ENCODE measurements at places on chromosomes 6 and 20. TPM values are rescaled to one million over a fixed set of nuclear protein-coding genes. Genes with fewer than 3 reads are reported as not detected.
A peak's percentile ranks its signal among the peaks of the same experiment; 100 is the strongest.

Gene ACTL10
- total RNA-seq = 0.19 TPM

Gene GMPR
- not detected for total RNA-seq

Gene MOCS1
- total RNA-seq = 11.3 TPM

Gene PBOV1
- total RNA-seq = not detected

Gene SLC22A7
- total RNA-seq = not detected

Gene HTR1E
- not detected for total RNA-seq

Gene TREM1
- not detected for total RNA-seq

Gene AIF1
- not detected for total RNA-seq

Gene DCDC2
- not detected for total RNA-seq

Gene MATN4
- total RNA-seq = 0.06 TPM

Gene PTCRA
- not detected for total RNA-seq

Gene ARMH2
- not detected for total RNA-seq

- DNase-seq = no peak
Observed at GRCh38 chr20:15867899-15868298, 705.3 kb downstream of the KIF16B start.

DNA sequence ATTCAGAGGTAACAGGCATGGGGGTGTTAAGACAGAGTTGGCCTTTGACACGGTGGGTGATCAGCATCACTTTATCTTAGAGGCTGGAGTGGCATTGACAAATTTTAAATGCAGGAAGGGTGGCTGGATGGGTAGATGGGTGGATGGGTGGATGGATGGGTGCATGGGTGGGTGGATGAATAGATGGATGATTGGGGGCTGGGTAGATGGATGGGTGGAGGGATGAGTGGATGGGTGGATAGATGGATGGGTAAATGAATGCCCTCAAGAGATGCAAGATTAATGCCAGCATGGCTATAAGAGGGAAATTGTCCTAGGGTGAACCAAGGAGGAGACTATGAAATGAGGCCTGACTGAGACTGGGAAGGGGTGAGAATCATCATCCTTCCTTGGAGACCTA is 18.4 kb downstream of the ITPR3 start:
- DNase-seq = no peak

DNA sequence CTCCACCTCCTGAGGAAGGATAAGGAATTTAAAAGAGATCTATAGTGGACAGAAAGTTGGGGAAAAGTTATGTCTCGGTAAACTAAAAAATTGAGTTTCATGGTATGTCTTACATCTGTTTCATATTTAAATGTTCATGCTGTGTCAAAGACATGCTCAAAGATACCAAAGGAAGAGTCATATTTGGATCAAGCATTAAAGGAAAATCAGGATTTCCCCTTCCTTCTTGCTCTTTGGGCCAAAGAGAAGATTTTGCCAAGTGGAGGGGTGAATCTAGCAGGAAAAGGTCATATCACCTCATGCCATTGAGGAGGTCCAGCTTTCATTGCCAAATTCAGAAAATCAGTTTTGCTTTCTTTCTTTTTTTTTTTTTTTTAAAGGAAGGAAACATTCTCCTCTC is 192.4 kb downstream of the OGFRL1 start:
- DNase-seq = no peak

GRCh38 chr6:119020597-119021561 is 57.6 kb downstream of the FAM184A start:
- DNase-seq = no peak

GRCh38 chr6:127185437-127185995 is 67.0 kb downstream of the RSPO3 start:
- no peak for DNase-seq

DNA sequence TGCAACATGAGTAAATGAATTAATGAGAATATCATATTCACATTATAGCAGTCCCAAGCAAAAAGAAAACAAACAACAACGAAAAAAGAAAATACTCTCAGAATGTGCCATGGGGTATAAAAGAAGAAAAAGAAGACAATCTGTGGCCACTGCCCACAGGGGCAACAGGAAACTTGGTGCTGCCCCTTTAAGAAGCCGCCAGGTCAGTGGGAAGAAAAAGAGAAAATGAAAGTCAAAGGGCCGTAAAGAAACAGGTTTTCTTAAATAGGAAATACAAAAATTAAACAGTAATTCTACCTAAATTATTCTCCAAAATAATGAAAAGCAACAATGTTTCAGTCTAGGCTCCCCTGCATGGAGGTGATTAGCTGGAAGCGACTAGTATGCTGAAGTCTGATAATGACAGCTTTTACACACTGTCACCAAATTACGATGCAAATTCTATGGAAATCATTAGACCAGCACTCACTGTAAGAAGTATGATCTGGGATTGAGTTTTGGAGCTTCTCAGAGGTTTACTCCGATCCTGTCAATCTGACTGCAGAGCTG is 23.6 kb downstream of the GMDS start:
- DNase-seq = no peak

DNA sequence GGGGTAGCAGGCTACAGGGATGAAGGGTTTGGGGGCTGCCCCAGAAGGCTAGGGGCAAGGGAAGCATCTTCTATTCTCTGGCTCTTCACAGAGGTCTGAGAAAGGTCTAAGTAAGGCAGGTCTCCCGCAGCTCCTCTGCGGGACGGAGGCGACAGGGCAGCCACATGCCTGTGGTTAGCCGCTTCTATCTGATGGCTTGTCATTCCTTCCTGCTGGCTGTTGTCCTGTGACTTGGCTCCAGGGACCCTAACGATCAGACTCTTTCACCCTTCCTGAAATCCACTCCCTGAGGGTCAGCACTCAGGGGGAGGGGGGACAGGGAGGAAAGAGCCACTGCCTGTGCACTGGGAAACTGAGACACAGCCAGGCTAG is 673 bp downstream of the CST7 start:
- DNase-seq = no peak

DNA sequence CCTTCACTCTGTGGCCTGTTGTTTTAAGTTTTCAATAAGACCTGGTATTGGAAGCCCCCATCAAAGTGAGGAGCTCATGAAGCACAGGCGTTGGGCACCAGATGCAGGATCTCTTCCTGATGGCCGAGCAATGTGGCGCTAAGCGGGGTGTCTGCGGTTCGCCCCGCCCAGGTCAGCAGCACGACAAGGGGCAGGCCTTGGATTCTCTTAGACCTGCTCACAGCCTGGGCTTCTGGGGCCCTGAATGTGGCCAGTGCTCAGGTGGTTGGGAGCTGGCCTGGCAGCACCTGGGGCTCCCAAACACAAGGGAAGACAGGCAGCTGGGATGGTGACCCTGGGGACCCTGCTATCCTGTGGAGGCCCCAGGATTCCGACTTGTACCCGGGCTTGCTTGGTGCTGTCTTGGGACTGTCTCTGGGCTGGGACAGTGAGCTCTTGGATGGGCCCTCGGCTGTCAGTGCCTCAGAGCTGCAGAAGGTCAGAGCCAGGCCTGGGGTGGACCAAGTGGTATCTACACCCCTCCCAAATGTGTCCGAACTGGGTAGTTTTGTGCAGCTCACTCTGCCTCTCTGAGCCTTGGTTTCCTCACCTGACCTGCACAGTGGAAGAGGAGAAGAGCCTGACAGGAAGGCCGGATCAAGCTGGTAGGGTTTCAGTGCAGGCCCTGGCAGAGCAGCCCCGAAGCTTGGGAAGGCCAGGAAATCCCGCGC is 69.1 kb downstream of the PHACTR3 start:
- no peak for DNase-seq

DNA sequence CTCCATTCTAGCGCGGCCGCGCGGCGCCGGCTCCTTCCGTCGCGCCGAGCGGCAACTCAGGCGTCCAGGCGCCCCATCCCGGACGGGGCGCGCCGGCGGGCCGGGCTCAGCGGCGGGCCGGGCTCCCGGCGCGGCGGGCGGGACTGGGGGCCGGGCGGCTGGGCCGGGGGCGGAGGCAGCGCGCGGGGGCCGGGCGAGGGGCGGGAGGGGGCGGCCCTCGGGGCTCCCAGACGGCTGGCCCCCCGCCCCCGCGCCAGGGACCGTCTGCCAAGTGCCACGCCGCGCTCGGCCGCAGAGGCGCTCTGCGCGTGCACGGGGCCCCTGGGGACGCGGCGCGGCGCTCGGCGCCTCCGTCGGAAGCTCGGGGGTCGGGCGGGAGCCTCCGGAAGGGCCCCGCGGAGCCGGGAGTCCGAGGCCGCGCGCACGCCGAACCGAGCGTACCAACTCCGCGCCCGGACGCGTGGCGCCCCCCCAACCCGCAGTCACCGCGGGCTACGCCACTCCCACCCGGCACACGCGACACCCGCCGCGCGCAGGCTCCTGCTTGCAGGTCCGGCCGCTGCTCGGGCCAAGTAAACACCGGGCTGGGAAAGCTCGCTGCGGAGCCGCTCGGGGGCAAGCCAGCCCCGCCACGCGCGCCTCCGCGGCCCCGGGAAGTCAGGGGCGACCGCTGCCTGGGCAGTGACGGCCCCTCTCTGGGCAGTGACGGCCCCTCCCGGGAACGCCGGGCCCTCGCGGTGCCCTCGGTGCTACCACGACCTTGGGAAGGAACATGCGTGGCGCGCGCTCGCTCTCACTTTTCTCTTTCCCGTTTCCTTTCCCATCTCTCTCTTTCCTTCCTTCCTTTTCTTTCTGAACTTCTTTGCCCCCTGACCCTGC is at the start of gene PREX1:
PREX1 (minus strand) TSS at position 145 of the 879 bp plus-strand sequence; CDS start at position 6, 139 bp downstream.
- peak; percentile 91 for DNase-seq

DNA sequence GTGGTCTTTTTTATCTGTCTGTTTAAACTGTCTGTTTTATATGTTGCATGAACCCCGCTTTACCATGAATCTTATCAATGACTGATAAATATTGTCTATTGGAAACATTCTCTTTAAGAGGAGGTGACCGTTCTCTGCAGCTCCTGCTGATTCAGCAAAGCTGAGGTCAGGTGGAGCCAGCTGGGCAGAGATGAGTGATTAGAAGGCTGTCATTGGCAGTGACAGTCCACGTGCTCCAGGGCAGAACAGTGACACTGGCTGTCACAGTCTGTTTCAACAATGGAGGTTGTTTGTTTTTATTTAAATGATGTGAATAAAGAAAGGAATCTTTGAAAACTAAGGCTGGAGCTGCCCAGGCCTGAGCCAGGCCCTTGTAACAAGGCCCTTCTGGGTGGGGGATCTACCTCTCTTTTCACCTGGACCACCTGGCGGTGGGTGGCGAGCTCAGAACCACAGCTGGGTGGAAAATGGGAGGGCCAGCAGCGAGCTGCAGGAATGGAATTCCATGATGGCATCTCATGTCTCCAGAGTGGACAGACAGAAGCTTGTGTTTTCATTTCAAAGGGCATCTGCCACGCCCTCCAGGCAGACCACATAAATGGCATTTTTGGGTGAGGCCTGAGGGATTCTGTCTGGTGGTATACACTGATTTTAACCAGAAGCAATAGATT is 12.6 kb downstream of the SYNJ2 start:
- DNase-seq = no peak

- DNase-seq = no peak
Observed at GRCh38 chr6:131258010-131258652, 122.9 kb downstream of the AKAP7 start.

- peak; percentile 25 for DNase-seq
Observed at GRCh38 chr6:63149730-63150129, 61.5 kb upstream of the FKBP1C start.

- no peak for DNase-seq
Observed at GRCh38 chr20:62764156-62764935, 31.9 kb upstream of the MRGBP start.

DNA sequence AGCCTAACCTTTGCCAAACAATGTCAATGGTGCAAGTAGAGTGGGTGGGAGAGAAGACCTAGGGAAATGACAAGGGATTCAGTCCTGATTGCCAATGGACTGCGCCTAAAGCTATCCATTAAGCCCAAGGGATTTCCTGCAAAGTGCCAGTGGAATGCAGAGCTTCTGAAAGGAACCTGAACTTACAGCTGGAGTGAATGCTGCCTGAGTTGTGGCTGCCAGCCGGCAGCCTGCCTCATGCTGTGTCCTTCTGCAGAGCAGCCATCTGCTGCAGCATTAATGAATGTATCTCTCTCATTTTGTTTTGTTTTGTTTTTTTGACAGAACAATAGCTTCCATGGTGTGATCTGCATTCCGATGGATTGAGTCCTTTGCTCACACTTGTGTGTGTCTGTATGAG is 44.7 kb downstream of the SLC35F1 start:
- DNase-seq = peak; percentile 82

GRCh38 chr20:50092436-50092835 is 20.5 kb downstream of the UBE2V1 start:
- DNase-seq = no peak

- no peak for DNase-seq
Observed at GRCh38 chr20:37243937-37244571, 17.6 kb downstream of the GHRH start.

GRCh38 chr6:1049900-1050299 is 262.0 kb upstream of the FOXQ1 start:
- DNase-seq = no peak

- no peak for DNase-seq
Observed at GRCh38 chr6:3356824-3357420, 98.2 kb downstream of the PSMG4 start.

DNA sequence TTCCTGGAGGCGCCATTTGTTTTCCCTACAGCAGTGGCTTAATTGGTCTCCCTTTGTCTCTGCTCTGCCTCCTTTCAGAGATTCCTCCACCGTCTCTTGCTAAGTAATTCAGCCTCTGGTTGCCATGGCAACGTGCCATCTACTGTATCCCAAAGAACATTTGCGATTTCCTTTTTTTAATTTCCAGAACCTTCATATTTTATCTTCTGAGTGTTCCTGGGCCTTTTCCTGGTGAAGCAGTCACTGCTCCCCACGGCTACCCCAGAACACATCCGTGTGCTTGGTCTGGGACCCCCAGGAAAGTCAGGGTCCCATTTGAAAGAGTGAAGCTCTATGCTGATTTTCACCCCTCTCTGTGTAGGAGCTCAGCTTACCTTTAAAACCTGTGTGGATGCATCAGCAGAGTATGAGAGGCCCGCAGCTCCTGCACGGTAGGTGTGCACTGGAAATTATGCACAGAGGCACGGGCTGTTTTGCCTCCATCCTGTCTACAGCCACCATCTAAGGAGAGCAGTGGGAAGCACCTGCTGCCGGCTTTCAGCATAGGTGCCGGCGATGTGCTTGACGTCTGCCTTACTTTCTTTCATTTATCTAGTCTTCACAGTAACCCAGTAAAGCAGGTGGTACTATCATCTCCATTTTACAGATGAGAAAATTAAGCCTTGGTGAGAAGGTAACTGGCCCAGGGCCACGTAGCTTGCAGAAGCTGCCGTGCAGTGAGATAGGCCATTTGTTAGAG is 122.8 kb downstream of the SYCP2 start:
- peak; percentile 90 for DNase-seq

DNA sequence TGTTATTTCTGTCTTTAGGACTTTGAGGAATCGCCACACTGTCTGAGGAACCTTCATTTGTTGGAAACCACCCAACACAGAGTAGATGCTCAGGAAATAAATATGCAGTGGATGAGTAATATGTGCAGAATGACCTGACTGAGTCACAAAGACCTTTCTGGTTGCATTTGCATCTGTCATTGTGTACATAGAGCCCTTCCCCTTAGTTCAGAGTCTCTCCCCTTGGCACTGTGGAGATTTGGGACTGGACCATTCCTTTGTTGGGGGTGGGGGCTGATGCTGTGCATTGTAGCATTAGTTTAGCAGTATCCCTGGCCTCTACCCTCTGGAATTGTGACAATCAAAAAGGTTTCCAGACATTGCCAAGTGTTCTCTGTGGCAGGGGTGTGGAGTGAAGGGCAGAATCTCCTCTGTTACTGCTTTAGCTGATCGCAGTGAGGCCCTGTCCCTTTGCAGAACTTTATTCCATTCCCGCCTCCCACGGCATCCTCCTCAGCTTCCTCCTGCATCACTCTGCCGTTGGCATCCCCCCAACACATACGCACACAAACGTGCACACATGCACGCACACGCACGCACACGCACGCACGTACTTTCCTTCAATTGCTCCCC is 64.5 kb downstream of the EYA2 start:
- DNase-seq = no peak

Data from neural progenitor cell (in vitro differentiated cells).